ENCODE measurements at places on chromosomes 13 and 19.

- no peak for DNase-seq
These were observed 1503.1 kb downstream of the PCDH9 start for GRCh38 chr13:65727070-65727469.

DNA sequence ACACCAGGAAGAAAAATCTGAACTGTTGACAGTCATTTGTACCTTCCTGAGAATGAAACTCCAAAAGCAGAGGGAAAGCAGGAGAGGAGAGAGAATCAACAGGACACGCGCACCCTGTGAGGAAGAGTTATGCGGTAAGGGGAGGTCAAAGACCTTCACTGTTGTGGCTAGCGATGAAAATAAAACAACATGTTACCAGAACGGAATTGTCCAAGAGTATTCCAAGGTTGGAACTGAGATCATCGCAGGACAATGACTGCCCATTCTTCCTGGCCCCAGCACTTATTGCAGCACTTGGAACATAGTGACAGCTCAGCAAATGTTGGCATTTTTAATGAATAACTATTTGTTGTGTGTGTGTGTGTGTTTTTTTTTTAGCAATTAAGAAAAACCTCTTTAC is 176.0 kb upstream of the TSC22D1 start:
- no peak for DNase-seq

- DNase-seq, result peak; percentile 44
These were observed 4.9 kb downstream of the ACTMAP start for GRCh38 chr19:40745402-40745780.

GRCh38 chr19:58059003-58059670 is at the start of gene ZNF135:
TSS of gene ZNF135 (plus strand) at chr19:58059282. CDS start at chr19:58060003, 721 bp downstream.
- peak; percentile 65 for DNase-seq

DNA sequence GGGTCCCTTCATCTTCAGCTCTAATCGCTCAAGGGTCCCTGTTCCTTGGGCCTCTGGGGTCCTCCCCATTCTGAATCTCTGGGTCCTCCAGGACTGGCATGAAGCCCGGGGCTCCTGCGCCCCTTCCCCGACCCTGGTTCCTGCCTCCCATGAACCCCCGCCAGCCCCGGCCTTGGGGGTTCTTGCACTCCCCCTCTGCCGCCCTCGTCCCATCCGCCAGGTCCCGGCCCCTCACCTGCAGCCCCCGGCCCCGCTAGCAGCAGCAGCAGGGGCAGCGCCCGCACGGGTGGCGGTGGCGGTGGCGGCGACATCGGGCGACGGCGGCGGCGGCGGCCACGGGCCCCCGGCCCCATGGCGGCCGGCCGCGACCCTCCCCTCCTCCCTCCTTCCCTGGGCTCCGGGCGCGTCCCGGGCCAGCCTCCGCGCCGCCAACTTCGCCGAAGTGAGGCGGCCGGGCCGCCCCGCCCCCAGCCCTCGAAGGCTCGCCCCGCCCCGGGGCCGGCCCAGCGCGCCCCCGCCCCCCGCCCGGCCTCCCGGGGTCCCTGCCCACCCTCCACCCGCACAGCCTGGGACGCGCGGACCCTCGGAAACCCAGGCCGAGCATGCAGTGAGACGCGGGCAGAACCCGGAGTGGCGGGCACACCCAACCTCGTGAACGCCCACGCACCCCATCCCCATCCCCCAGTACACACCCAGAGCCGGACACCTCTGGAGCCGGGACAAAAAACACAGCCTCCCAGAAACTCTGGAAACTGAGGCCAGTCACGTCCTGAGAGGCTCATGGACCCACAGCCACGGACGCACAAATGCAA is at the start of gene NOTCH3:
Gene NOTCH3, minus strand, starts transcription at position 443 of the 812 bp plus-strand sequence. Its CDS starts 90 bp downstream, at position 353.
- DNase-seq, result no peak

DNA sequence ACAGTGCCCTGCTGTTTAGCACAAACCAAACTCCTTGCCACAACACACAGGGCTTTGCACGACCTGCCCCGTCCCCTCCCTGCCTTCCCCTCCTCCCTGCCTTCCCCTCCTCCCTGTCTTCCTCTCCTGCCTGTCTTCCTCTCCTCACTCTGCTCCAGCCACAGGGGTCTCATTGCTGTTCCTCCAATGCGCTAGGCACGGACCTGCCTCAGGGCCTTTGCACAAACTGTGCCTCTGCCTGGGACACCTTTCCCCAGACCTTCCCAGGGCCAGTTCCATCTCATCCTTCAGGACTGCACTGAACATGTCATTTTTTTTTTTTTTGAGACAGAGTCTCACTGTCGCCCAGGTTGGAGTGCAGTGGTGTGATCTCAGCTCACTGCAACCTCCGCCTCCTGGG is 1.8 kb upstream of the CREB3L3 start:
- no peak for DNase-seq

DNA sequence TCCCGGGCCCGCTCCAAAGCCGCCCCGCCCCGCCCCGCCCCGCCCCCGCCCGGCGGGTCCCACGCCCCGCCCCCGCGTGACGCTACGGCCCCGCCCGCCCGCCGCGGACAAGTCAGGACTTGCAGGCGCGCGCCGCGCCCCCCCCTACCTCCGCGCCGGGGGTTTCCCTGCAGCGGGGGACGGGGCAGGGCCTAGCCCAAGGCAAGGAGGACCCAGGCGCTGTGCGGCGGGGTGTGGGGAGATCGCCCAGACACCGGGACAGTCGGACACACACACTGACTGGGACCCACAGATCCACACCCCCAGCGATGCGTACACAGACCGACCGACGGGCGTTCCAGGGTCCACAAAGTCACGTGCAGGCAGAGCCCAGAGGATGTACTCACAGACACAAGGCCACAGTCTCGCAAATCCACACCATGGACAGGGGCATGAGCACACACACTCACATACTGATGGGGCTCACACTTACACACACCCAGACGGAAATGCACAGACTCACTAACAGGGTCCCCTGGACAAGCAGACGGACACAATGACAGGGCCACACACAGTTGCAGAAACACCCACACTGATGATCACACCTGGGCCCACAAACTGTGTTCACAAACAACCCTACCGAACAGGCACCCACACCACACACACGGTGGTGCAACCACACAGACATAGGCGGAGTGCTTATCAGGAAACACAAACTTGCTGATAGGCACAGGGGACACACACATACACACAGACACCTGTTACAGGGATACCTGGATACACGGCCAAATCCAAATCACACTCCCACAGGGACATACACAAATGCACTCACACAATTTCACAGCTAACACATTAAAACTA is 436 bp upstream of the BBC3 start:
- DNase-seq, result peak; percentile 72

DNA sequence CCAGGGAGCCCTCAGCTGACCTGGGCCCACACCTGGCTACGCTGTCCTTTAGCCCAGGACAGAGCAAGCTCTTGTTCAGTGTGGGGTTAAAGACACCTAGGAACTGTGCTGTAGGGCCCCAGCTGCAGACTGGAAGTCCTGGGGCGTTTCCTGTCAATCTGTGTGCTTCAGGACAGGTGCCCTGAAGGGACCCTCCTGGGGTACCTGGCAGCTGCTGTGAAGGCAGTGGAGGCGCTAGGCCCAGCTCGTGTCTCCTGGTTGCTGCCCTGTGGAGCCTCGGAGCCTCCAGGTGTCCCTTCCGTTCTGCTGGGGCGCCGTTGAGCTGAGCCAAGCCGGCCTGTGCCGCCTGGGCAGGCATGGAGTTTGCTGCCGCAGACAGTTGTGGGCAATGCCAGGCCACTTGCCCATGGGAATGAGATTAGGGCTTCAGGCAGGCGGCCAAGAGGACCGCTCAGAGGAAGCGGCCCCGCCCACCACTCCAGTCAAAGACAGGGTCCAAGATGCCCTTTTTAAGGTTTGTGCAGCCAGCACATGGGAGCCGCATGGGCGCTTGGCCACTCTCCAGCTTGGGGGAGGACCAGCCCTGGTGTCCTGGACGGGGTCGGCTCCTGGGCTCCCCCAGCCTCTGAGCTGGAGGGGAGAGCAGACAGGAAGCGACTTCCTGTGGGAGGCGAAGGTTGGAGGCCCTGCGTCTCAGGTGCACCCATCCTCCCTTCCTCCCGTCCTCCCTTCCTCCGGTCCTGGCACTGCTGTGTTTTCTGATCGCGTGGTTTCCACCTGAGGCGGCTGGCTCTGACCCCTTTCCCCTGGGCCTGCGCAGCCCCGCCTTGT is 4.0 kb downstream of the PTBP1 start:
- no peak for DNase-seq

GRCh38 chr19:21046489-21046888 is 26.0 kb downstream of the ZNF430 start:
- DNase-seq, result no peak

DNA sequence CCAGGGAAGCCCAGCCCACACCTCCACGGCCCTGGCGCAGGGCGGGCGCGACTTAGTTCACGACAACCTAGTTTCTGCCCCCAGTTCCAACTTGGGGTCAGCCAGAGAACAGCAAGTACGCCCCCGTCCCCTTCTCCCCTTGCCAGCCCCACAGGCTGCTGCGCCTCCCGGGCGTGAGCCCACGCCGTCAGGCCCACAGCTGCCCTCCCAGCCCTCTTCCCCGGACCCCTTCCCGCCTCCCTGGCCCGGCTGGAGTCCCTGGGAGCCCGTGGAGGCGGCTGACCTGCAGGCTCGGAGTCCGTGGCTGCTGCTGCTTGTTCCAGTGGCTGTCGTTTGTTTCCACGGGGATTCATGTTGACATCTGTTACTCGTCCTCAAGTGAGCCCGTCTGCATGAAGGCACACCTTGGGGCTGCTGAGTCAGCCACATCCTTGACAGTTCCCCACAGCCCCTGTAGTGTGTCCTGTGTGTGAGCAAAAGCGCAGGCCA is 86.0 kb downstream of the ATP11A start:
- DNase-seq, result no peak

DNA sequence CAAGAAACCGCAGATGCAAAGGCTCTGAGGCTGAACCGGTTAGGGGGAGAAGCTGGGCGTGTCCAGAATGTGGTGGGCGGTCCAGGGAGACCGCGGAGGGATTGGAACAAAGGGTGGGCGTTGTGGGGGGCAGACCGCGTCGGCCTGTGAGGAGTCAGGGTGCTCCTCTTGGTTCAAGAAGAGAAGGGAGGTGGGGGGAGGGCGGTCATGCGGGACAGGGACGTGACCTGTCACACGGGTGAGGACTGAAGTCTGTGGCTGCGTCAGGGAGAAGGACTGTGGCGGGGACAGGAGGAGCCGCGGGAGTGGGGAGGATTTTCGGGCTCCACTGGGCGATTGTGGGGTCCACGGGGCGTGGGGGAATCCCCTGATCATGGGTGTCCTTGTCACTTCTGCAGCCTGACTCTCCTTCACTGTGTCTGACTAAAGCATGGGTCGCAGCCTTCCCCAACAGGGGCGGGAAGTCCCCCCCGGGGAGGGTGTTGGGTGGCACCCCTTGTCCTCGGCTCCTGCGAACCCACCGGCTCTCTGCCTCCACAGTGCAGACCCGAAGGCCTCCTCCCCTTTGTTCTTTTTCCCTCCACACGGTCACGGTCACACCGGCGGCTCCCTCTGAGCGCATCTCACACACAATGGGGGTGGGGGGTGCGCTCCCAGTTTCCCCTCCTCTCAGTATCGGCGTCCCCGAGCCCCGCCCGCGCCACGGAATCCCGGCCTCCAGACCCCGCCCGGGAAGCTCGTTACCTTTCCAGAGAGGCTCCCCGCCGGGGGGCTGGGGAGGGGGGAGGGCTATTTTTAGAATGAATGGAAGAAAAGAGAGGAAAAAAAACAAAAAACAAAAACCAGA is 16.4 kb upstream of the KCNN1 start:
- DNase-seq, result no peak

- no peak for DNase-seq
These were observed 12.0 kb downstream of the TFDP1 start for GRCh38 chr13:113596321-113597200.

DNA sequence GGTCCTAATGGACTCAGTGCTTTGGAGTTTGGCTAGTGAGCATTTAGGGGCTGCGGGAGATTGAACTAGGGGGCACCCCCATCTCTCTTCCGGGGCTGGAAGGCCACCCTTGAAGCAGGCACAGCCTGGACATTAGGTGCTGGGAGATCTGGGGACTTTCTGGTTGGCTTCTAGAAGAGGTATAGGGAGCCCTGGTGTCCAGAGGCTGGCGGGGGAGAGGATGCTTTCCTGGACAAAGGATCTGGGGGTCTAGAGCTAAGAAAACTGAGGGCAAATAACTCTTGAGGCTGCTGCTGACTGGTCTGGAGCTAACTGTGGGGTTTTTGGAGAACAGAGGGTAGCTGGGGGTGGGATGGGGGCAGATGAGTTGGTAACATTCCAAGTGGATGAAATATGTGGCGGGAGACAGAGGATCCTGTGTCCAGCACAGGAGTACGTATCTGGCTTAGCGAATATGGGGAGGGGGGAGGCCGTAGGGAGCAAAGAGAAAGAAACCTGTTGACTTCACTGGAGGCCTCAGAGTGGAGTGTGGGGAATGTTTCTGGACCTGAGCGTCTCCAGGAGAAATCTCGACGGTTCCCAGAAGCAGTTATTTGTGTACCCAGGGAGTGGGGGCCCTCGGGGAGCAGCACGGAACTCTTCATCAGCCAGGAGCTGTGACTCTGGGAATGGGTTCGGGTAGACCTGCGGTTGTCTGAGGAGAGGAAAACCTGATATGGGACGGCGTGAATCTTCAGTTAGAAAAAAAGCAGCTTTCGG is 1.4 kb downstream of the HNRNPUL1 start:
- no peak for DNase-seq

GRCh38 chr13:75355609-75356008 is 126.4 kb downstream of the TBC1D4 start:
- no peak for DNase-seq

DNA sequence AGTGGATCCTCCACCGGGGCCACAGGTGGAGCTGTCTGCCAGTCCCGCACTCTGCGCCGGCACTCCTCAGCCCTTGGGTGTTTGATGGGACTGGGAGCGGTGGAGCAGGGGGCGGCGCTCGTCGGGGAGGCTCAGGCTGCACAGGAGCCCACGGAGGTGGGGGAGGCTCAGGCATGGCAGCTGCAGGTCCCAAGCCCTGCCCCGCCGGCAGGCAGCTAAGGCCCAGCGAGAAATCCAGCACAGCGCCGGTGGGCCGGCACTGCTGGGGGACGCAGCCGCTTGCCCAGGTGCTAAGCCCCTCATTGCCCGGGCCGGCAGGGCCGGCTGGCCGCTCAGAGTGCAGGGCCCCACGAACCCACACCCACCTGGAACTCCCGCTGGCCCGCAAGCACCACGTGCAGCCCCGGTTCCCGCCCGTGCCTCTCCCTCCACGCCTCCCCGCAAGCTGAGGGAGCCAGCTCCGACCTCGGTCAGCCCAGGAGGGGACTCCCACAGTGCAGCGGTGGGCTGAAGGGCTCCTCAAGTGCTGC is 286.4 kb downstream of the RBM26 start:
- no peak for DNase-seq

DNA sequence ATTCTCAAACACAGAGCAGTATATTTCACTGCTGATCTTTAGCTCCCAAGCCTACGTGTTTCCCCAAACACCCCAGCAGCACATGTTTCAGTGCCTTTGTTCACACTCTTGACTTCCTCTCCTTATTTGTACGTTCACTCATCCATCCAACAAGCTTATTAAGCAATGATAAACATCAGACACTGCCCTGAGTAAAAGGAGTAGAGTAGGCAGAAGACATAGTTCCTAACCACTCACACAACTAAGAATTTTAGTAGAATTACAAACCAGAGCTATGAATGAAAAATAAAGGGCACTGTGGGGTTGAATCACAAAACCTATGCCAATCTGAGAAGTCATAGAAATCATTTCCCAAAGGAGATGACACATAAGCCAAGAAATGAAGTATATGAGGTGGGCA is 213.5 kb downstream of the DIAPH3 start:
- DNase-seq, result no peak
